ENCODE measurements at places on chromosomes 2 and 18. TPM values are rescaled to one million over a fixed set of nuclear protein-coding genes. Genes with fewer than 3 reads are reported as not detected.
A peak's percentile ranks its signal among the peaks of the same experiment; 100 is the strongest.

DNA sequence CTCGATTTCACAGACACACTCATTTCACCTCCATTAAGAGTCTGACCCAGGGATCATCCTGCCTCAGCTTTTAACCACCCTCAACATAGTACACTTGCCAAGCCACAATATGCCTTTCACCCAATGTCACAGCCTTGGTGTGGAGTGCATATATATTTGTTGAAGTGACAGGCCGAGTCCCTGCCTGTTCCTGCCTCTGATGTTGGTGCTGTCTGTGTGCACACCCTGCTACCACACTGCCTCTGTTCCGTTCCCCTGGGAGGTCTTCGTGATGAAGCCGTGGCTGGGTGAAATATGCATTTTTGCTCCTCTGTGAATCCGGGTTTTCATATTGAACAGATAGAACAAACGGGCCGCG lies 90.3 kb downstream of the RNF144A start:
- DNase-seq: no peak

DNA sequence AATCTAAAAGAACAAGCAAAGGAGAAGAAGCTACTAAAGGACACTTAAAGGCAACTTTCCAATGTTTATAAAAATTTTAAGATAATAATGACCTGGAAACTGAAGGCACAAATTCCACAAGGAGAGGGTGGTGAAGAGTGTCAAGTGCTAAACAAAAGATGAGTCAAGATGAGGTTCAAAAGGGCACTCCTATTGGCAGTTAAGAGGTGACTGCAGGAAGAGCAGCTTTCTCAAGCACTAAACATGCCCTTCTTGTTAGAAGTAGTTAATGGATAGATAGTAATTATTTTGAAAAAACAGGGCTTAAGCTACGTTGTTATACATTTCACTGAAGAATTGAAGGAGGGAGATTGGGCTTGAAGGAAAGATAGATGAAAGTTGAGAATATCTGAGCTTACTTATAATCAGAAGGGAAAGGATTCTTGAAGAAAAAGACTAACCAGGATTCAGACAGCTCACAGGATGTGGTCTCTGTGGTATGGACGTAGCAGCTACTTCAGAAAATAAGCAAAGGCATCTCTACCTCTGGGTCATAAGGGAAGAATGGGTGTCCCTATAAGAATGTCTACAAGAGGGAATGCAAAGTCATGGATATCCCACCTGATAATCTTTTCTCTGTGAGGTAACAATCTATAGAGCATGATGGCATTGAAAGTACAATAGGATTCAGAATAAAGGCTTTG lies 454.7 kb upstream of the SLC39A10 start:
- DNase-seq: no peak

GRCh38 chr2:46116150-46116549 lies 181.1 kb upstream of the EPAS1 start:
- no peak for DNase-seq

GRCh38 chr2:37599688-37600525 lies 71.5 kb downstream of the CDC42EP3 start:
- peak; percentile 36 for DNase-seq

DNA sequence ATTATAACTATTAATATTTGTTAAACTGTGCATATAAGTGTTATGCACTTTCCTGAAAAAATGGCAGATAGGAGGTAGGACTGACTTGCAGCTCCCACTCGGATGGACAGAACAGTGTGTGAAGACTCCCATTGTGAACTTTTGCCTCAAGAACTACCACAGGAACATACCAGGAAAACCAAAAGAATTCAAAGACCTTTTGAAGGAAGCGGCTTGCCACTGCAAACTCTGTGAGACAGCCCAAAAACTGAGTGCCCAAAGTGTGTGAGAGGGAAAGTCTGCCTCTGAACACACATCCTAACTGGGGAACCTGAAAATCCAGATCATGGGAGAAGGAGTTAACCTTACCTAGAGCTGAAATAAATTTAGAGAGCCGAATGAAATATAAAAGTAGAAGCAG lies 171.0 kb downstream of the ZBTB7C start:
- DNase-seq: no peak

DNA sequence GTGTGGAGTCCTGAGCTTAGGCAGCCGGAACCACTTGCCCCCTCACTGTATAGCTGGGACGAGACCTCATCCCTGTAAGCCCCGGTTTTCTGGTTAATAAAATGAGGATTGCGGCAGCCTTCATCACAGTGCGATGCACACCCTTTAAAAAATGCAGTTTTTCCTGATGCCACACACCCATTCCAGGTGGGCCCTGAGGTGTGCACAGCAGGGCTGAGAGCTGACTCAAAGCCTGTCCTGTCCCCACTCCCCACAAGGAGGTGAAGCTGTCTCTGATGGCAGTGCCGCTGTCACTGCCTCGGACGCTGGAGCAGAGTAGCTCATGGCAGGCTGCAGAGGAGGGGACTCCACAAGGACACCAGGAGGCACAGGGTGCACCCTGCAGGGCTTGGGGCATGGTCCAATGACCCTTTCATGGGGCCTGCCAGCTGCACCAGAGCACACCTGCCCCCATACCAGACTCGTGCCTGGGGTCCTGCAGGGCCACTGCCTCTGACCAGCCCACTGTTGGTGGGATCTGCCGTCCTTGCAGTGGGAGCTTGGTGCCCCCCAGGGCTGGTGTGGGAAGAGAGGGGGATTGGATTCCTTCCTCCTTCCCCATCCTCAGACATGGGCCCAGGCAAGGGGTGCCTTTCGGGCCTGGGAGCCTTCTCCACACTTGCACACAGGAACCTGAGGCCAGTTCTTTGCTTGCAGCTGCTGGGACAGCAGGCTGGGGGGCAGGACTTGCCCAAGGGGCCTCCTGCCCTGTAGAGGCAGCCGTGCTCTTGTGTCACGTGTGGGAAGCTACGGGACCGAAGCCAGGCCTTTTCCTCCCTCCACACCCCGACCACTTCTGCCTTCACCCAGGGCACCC lies 22.8 kb downstream of the GPC1 start:
- DNase-seq: no peak

GRCh38 chr2:214558341-214558740 lies 147.5 kb downstream of the VWC2L start:
- DNase-seq: no peak

- DNase-seq: peak; percentile 20
These were observed 1.9 kb downstream of the GPR55 start for GRCh38 chr2:230922951-230923717.

GRCh38 chr18:79006106-79006795 lies 26.6 kb downstream of the SALL3 start:
- DNase-seq: no peak

MATN3 gene
- total RNA-seq: 1.2 TPM
